Activated CD8-positive, alpha-beta memory T cell treated with anti-CD3 and anti-CD28 coated beads, Interleukin-2, amount 50 U/mL, for 4 hours (primary cell): ENCODE measurements at places on chromosomes 11 and 22.

DNA sequence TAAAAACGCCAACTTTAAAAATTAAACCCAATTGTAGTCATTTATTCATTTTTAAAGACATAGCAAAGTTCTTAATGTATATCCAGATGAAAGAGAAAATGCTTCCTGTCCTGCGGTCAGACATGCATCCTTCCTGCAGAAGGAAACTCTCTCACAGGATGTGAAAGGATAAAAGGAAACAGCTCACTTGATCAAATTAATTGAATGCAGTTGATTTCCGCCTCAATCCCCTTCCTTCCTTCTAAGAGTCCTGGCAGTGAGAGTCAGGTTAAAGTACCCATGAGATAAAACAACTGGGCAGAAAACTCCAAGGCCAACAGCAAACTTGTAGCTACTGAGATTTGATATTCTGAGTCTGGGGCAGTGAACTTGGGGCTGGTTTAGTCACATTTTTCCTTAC lies 38.5 kb downstream of the CWC15 start:
- no peak for DNase-seq

DNA sequence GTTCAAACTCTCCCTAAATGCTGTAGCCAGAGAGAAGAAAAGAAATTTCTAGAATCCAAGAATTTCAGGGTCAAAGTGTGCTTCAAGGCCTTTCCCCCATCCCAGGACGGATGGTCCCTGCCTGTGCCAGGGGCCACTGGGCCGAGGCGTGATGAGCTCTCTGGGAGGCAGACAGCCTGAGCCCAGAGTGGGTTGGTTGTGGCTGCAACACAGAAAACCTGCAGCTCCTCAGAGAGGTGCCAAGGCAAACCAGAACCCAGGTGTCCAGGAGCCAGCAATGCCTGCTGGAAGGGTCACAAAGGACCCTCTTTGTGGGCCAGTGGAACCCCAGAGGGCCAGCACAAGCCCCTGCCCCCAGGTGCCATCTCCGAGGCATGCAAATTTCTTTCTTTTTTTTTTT lies 2.6 kb upstream of the APOL6 start:
- no peak for DNase-seq

GRCh38 chr11:114399490-114400215 lies 658 bp downstream of the C11orf71 start:
- DNase-seq, result no peak

DNA sequence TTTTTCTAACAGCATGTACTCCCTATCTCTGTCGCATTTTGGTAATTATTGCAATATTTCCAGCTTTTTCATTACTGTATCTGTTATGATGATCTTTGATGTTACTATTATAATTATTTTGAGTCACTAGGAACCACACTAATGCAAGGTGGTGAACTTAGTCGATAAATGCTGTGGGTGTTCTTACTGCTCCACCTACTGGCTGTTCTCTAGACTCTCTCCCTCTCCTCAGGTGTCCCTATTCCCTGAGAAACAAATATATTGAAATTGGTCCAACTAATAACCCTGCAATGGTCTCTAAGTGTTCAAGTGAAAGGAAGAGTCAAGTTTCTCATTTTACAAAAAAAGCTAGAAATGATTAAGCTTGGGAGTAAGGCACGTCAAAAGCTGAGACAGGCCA lies 10.5 kb downstream of the ARL14EP start:
- no peak for DNase-seq

DNA sequence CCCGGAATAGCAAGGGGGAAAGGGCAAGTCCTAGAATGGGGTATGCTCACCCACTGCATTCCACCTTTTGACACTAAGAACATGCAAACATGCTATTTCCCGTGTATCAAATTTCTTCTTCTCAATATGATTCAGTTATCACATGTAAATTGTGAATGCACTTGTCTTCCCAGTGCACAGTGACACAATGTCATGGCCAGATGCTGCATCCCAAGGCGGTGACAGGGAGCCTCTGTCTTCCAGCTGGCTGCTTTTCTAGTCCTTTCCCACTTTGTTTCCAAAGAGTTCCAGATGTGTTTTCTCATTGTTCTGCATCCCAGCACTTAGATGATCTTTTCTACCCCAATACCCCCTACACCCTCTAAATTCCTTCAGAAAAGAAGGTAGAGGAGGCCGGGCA lies 12.4 kb downstream of the SLC25A18 start:
- no peak for DNase-seq

DNA sequence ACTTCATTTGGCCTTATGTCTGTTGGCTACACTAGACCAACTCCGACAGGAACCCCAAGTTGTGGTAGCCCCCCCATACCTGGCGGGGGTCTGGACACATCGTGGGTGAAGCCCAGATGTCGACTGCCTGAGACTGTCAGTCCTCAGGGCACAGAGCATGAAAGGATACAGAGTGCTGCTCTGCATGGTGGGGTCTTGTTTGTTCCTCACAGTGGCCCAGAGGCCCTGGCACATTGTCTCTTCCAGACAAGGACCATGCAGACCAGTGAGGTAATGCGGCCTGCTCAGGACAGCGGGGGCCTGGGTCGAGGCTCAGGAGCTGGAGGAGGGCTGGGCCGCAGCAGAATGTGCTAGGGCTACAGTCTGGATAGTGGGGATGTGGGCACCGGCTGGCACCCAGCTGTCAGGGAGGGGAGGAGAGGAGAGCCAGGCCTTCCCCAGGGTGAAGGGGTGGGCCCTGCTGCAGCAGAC lies 14.6 kb downstream of the CAPN5 start:
- peak; percentile 12 for DNase-seq

DNA sequence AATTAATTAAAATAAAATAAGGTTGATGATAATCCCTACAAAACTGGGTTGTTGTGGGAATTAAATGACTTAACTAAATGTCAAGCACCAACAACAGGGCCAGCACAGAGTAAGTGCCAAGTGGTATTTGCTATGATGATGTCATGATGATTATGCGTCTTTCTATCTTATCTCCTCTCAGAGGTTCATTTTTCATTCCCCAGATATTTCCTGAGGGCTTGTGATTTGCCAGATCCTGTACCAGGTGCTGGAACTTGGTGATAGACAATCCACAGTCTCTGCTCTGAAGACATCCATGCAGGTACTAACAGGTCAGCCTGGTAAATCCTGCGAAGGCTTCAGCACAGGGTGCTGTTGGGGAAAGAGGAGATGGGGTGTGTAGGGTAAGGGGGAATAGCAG lies 8.1 kb upstream of the MYH9 start:
- DNase-seq, result no peak

GRCh38 chr11:115930886-115931547 lies 426.8 kb upstream of the CADM1 start:
- no peak for DNase-seq

DNA sequence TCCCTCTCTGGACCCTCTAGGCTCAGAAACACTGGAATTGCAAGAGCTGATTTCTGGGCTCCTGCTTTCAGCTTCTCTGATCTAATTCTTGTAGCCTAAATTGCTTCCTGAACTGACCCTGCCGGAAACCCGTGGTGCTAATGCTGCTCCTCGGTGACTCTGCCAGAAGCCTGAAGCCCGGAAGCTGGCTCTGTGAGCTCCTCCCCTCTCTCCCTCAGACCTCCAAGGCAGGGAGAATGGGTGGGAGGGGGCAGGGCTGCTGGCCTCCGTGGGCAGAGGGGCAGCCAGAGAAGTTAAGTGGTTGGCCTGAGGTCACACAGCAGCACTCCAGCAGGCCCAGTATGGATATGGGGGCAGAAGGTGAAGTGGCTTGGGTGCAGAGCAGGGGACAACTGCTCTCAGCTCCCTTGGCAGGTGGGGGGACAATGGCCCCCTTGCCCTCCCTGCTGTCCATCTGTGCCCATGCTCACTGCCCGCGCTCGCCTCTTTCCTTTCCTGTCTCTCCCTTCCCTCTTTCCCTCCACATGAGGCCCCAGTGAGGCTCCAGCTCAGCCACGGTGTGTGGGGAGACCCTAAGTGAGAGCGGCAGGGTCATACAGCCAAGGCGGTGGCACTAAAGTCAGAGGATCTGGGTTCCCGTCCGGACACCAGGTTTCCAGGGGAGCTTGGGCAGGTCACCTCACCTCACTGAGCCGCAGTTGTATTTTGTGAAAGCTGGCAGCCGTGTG lies 16.2 kb downstream of the CAPN5 start:
- DNase-seq, result peak; percentile 34

DNA sequence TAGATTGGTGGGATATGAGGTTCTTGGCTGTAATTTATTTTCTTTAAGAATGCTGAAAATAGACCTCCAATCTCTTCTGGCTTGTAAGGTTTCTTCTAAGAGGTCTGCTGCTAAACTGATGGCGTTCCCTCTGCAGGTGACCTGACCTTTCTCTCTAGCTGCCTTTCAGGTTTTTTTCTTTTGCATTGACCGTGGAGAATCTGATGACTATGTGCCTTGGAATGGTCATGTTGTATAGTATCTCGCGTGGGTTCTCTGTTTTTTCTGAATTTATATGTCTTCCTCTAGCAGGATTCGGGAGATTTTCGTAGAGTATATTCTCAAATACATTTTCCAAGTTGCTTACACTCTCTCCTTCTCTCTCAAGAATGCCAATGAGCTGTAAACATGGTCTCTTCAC lies 122.2 kb downstream of the DDX10 start:
- DNase-seq, result no peak

DNA sequence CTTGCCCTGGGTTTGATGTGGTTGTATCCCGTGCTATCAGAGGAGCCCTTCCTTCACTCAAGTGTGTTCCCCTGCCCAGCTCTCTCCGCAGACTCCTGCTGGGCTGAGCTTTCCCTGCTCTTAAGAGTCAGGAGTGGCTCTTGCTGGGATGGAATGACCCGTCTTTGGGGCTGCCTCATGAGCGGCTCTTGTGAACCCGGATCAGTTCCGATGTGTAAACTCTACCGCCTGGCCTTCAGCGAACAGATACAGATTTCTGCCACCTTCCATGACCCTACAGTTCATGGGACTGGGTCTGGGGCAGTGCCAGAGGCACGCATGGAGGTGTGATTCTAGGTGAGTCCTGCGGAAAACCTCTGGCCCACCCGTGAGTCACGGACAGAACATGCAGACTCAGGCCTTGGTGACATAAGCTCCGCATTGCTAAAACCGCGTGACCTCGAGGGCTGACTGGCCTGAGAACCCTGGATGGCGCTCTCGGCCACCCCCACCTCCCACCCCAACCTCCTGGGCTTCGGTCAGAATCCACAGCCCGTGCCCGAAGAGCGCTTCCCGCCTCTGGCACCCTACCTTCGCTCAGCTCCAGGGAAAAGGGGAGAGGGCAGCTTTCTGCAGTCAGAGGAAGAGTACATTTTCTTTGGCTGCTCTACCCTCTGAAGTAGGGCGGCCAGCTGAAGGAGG lies 1.3 kb upstream of the ZBTB16 start:
- no peak for DNase-seq

DNA sequence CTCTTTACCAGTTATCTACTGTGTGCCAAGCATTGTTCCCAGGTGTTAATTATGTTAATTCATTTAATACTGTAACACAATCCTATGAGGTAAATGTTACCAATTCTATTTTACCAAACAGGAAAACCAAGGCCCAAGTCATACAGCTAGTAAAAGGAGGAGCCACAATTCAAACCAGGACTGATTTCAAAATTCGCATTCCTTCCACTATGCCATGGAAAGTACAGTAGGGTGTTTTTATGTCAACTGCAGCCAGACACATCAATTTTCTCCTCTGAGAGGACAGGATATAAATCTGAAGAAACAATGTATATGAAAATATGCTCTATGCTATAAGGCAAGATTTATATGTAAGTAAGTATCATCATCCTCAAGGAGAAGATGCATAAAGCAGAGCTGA lies 104.3 kb downstream of the RPL27A start:
- no peak for DNase-seq

- DNase-seq, result no peak
These were observed 70.7 kb upstream of the THY1 start for GRCh38 chr11:119493712-119494111.

DNA sequence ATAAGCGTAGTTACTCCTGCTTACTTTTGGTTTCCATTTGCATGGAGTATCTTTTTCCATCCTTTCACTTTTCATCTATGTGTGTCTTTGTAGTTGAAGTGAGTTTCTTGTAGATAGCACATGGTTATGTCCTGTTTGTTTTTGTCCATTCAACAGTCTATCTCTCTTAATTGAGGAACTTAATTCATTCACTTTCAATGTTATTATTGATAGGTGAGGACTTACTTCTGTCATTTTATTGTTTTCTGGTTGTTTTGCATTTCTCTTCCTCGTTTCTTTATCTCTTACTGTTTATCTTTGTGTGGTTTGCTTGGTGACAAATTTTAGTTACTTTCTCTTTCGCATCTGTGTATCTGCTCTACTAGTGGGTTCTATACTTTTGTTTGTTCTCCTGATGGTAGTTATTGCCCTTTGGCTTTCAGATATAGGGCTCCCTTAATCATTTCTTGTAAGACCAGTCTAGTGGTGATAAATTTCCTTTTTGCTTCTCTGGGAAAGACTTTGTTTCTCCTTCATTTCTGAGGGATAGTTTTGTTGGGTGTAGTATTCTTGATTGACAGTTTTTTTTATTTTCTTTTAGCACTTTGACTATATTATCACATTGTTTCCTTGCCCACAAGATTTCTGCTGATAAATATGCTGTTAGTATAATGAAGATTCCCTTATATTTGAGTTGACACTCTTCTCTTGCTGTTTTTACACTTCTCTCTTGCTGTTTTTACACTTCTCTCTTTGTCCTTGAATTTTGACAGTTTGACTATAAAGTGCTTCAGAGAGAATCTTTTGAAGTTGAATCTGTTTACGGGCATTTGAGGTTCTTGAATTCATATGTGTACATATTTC lies 9.0 kb upstream of the RAG1 start:
- DNase-seq, result no peak

DNA sequence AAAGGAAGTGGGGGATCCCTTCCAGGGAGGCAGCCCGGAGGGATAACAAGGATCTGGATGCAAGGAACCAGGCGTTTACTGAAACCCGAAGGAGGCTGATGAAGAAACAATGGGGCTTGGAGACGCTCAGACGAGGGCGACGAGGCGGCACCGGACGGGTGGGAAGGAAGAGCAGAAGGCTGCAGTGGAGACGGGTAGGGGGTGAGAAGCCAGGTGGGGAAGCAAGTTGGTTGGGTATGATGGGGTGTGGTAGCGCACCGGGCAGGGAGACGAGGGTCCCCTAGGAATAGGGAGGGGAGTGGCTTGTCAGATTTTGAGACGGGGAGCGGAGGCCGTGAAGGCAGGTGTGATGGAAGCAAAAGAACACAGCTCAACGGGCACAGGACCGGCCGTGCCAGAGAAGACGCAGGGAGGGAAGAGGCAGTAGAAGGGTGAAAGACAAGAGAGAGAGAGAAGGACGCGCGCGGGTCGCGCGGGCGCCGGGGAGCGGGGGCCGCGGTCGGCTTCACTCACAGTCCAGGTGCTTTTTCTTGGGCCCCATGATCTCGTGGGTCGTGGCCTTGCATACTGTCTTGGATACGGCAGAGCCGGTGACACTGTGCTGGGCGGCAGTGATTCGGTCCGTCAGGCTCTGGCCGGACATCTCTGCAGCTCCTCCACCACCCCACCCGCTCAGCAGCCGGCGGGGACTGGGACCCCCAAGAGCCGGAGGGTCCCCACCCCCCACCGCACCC lies 579 bp downstream of the PICALM start:
- no peak for DNase-seq

DNA sequence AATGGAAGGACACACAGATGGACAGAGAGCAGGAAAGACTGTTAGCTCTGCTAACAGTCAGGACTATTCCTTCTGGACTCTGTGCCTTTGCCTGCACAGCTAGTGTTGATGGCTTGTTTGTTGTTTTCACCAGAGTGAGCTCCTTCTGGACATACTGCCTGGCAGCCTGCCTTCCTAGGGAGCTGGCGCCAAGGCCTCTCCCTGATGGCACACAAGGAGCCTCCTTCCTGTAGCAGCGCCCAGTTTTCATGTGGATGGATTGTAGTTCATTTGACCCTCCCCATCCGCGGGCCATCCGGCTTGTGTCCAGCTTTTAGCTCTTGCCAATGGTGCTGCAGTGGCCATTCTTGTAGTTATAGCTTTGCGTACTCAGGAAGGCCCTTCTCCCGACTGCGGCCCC lies 16.6 kb upstream of the BCR start:
- DNase-seq, result no peak

- DNase-seq, result no peak
These were observed 47.5 kb upstream of the CDON start for GRCh38 chr11:126109941-126110731.
